CD4-positive, alpha-beta T cell treated with Interleukin-17A for 4 hours (primary cell): ENCODE measurements at places on chromosomes 7 and 10.

GRCh38 chr7:104231054-104232046, 23.5 kb upstream of the ORC5 start:
- peak; percentile 40 for DNase-seq

GRCh38 chr10:110056822-110057221, 49.0 kb downstream of the ADD3 start:
- DNase-seq: no peak

- no peak for DNase-seq
These were observed 339.5 kb upstream of the TPK1 start for GRCh38 chr7:145175366-145175765.

DNA sequence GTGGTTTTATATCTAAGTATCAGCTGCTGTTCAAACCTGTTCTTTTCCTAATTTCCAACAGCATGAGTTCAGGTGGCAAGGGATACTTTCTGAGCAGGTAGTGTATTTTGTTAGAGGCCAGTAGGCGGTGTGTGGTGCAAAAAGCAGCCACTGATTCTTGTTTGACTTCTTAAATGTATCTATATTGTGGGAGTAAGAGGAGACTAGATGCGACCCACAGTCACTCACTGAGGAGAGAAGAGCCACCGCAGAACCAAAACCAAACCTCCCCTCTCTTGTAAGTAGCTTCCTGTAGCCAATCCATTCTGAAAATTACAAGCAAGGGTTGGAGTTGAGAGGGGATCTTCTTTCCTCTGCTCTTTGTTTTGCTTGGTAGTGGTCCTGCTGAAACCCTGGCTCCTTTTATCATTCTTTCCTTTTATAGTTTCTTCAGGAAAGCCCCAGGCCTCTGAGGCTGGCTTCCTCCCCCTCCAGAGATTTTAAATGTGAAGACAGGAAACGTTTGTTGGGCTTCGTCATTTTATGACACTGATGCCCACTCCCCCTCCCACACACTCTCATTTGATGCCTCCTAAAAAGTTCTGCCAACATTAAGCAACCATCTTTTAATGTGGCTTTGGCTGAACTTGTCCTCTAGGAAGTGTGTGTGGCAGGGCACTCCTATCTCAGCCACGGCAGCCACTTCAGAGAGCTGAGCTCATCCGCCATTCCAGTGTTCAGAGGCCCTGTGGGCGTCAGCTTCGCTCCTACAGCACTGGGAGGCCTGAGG, 566.0 kb downstream of the SUGCT start:
- no peak for DNase-seq

DNA sequence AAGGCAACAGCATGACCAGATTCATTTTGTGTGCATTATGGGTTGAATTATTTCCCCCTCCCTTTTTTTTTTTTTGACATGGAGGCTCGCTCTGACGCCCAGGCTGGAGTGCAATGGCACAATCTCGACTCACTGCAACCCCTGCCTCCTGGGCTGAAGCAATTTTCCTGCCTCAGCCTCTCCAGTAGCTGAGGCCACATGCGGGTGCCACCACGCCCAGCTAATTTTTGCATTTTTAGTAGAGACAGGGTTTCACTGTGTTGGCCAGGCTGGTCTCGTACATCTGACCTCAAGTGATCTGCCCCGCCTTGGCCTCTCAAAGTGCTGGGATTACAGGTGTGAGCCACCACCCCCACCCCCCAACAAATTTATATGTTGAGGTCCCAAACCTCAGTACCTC, 42.0 kb downstream of the ZNF783 start:
- DNase-seq: no peak

DNA sequence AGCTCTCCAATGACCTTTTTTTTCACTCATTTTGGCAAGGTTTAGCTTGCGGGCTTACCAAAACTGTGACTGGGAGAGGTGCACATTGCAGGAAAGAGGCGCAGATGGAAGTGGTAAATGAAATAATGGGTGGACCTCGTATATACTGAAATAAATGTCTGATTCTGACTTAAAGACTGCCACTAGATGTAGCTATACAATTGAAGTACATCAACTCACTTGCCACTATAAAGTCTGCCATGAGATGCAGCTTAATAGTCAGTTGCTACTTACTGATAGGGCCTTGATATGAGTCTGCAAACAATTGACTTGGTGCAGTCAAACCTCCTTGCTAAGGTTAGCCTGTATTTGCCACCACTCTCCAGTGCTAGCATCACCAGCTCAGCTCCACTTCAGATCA, 525.9 kb upstream of the MBL2 start:
- DNase-seq: no peak

GRCh38 chr10:74039561-74040145, 41.7 kb downstream of the VCL start:
- no peak for DNase-seq

DNA sequence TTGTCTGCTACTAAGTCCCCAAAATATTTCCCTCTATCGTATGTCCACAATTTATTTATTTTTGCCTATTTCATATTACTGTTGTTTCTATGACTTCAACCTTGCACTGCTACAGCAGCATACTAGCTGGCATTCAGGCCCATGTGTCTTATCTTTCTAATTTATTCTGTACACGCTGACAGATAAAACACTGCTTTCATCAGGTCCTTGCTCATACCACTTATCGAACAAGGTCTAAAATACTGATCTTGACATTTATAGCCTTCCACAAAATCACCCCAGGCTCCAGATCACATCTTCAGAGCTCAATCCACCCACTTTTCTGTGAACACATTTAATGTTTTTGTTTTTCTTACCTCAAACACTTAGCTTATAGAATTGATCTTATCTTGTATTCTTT, 374.6 kb downstream of the THSD7A start:
- no peak for DNase-seq

- no peak for DNase-seq
These were observed 129.3 kb upstream of the PRR15 start for GRCh38 chr7:29434380-29434768.

DNA sequence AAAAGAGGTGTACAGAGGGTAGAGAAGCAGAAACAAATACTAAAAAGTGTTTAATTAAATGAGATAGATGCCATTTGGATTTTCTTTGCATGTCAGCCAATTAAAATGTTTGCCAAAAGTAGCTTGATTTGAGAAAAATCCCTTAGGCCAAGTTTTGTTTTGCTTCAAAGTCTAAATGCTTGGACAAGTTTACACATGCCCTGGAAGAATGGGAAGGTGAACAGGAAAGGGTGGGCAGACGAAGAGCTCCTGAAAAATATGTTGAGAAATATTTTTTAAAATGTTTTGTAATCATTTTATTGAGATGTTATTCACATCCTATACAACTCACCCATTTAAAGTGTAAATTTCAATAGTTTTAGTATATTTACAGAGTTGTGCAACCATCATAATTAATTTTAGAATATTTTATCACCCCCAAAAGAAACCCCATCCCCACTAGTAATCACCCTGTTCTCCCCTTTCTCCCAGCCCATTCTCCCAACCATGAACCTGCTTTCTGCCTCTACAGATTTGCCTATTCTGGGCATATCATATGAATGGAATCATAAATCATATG, 98.5 kb upstream of the ANK3 start:
- no peak for DNase-seq

DNA sequence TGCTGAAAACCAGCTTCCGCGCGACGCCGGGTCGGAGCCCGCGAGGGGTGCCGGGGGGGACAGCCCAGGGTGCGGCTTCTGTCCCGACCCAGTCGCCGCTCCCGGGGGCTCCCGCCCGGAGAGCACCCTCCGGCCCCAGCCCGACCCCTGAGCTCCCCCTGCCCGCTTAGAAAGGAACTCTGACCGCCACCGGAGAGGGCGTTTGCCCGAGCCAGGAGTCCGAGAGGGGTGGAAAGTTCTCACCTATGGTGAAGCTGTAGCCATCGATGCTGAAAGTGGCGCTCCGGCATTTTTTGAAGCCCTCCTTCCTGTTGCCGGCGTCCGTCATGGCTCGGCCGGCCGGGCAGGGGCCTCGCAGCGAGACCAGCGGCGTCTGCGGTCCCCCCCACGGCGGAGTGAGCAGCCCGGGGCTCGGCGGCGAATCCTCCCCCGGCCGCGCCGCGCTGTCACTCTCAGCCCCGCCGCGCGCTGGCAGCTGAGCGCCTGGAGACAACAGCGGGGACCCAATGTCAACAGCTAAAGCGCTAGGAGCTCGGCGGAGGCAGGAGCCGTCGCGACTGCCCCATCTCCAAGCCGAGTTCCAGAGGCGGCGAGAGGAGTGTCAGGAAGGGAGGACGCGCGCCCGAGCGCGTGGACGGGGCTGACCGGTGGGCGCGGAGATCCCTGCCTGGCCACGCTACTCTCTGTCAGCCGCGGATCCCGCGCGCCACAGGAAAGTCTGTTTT, 191.6 kb downstream of the LSM5 start:
- DNase-seq: no peak

GRCh38 chr7:89334797-89335196, 539.3 kb upstream of the TEX47 start:
- DNase-seq: no peak

GRCh38 chr10:63766745-63767137, 245.5 kb downstream of the REEP3 start:
- no peak for DNase-seq

DNA sequence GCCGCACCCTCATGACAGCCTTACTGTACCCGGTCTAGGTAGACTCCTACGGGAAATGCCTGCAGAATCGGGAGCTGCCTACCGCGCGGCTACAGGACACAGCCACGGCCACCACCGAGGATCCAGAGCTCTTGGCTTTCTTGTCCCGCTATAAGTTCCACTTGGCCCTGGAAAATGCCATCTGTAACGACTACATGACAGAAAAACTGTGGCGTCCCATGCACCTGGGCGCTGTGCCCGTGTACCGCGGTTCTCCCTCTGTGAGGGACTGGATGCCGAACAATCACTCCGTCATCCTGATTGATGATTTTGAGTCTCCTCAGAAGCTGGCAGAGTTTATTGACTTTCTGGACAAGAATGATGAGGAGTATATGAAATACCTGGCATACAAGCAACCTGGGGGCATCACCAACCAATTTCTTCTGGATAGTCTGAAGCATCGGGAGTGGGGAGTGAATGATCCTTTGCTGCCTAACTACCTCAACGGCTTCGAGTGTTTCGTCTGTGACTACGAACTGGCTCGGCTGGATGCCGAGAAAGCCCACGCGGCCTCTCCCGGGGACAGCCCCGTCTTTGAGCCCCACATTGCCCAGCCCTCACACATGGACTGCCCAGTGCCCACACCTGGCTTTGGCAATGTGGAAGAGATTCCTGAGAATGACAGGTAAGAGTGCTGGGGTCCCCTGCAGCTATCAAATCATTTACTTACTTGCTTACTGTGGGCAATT, 8.5 kb upstream of the CHCHD1 start:
- peak; percentile 36 for DNase-seq

DNA sequence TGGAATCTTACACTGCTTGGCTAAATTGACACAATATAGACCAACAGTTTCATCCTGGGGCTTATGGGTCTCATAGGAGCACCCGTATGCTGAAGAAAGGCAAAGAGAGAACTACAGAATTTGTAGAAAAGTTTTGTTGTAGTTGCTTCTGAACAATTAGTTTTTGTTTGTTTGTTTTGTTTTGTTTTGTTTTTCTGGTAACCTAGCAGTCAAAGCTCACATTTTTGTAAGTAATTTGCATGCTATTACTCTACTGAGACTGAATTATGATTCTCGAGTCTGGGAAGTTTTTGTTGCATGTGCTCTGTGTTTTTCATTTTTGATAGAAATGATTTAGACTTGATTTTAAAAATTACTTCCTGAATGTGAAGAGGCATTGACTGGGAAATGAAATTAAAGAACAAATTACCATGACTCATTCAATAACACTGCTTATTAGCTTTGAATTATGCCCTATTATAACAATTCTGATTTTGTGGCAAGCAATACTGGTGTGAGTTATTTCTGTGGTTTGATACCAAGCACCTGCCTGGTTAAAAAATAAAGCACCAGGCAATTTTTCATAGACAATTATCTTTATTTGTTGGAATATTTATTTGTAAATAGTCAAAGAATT, 438 bp downstream of the LSMEM1 start:
- DNase-seq: no peak

DNA sequence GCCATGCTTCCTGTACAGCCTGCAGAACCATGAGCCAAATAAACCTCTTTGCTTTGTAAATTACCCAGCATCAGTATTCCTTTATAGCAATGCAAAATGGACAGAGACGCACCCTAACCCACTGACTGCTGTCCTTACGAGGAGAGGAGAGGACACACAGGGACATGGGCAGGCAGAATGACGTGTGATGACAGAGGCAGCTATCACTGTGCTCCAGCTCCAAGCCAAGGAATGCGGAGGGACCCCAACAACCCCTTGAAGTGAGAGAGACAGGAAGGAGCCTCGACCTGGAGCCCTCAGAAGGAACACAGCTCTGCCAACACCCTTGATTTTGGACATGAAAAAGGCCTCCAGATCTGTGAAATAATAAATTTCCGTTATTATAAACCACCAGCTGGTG, 46.6 kb upstream of the EBF3 start:
- DNase-seq: no peak

GRCh38 chr10:17240616-17241015, 12.6 kb downstream of the VIM start:
- no peak for DNase-seq

DNA sequence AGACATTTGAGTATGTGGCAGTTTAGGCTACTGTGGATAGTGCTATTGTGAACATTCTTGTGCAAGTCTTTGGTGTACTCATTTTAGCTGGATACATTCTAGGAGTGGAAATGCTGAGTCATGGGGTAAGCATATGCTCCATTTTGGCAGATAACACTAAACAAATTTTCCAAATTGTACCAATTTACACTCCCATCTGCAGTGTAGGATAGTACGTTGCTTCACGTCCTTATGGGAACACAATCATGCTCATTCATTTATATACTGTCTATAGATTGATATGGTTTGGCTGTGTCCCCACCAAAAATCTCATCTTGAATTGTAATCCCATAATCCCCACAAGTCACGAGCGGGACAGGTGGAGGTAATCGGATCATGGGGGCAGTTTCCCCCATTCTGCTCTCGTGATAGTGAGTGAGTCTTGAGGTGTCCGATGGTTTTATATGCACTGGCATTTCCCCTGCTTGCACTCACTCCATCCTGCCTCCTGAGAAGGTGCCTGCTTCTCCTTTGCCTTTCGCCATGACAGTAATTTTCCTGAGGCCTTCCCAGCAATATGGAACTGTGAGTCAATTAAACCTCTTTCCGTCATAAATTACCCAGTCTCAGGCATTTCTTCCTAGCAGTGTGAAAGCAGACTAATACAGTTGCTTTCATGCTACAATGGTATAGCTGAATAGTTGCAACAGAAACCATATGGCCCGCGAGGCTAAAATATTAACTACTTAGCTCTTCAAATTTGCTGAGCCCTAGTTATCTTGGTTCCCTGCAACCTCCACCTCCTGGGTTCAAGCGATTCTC, 25.6 kb downstream of the RNF216 start:
- no peak for DNase-seq

DNA sequence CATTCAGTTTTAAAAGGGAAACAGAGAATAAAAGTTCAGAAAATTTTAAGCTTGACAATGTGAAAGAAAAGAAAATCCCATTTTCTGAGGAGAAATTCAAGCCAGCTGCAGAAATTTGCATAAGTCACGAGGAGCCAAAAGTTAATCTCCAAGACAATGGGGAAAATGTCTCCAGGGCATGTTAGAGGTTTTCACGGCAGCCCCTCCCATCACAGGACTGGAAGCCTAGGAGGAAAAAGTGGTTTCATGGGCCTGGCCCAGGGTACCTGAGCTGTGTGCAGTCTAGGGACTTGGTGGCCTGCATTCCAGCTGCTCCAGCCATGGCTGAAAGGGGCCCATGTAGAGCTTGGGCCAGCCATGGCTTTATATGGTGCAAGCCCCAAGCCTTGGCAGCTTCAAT, 59.6 kb upstream of the NXPH1 start:
- DNase-seq: no peak
